Smooth muscle cell of the pulmonary artery (primary cell): ENCODE measurements at places on chromosomes 5 and 9. TPM values are rescaled to one million over a fixed set of nuclear protein-coding genes. Genes with fewer than 3 reads are reported as not detected.

NEUROG1 gene
- not detected in 2 replicates for total RNA-seq

DAPK1 gene
- total RNA-seq: 13.0 and 31.8 TPM in 2 replicates

TTF1 gene
- total RNA-seq: 7.2 and 8.0 TPM in 2 replicates

UBAC1 gene
- 21.4 and 31.1 TPM in 2 replicates for total RNA-seq

OLFM1 gene
- 0.76 and 2.3 TPM in 2 replicates for total RNA-seq
